ENCODE measurements at places on chromosomes 6 and 20.

GRCh38 chr6:50847890-50848594 is 29.4 kb downstream of the TFAP2B start:
- DNase-seq, result no peak

DNA sequence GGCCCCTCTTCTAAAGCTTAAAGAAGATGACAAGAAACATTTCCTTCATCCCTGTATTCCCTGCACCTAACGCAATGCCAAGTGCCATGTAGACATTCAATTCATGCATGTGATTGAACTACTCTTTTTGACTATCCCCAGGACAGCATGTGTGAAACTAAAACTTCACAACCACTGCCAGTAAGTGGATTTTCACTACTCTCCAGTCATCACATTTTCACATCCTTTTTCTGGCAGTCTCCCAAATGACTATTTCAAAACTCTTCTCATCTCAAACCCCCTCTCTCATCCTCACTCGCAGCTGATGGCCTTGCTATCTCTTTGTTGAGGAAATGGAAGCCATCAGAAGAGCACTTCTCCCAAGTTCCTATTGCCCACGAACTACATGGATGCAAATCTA is 122.6 kb downstream of the OPRM1 start:
- no peak for DNase-seq

- no peak for DNase-seq
Measured at GRCh38 chr6:142286088-142286409, 15.8 kb upstream of the ADGRG6 start.

- DNase-seq, result no peak
Measured at GRCh38 chr6:16696496-16696895, 64.8 kb downstream of the ATXN1 start.

DNA sequence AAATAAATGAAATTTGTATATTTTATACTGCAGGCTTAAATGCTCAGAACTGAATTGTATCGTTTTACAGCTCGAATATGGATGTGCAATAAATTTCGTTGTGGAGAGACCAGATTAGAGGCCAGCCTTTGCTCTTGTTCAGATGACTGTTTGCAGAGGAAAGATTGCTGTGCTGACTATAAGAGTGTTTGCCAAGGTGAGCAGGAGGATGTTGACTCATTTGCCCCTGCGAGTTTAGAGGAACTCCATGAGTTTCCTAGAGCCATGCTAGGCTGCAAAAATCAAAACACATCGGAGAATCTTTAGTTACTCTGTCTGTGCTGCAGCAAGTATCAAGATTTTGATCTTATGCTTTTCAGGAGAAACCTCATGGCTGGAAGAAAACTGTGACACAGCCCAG is 15.4 kb downstream of the ENPP3 start:
- DNase-seq, result no peak

- DNase-seq, result no peak
Measured at GRCh38 chr6:157054531-157054979, 268.8 kb downstream of the TMEM242 start.

DNA sequence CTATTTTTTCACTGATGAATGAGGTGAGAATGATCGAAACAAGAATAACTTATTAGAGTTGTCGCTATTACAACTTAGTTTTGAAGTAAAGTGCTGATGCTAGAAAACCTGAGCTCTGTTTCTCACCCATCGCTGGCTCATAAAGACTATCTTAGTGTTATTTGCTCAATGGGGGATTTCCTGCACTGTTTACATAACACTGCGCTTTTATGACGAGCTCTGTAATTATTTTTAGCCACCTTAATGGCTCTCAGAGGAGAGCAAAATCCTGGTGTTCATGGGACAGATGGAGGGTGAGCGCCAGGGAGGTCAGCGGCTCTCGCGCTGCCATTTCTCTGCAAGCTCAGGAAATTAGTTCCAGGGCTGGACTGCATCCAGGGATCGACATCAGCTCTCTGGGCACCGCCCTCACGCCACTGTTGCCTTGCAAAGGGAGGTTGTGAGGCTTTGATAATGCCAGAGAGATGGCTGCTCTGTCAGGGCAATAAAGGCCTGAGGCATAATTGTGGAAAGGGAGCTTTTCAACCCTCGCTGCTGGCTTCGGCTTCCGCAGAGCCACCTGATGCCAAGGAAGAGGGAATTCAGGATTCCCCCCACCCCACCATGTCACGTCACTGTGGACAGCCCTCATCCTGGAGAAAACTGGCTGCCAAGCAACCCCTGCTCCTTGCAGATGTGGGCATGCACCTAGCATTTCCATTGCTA is 72.0 kb downstream of the DACT2 start:
- peak; percentile 28 for DNase-seq

- DNase-seq, result no peak
Measured at GRCh38 chr6:149888659-149889058, 9.3 kb downstream of the RAET1E start.

DNA sequence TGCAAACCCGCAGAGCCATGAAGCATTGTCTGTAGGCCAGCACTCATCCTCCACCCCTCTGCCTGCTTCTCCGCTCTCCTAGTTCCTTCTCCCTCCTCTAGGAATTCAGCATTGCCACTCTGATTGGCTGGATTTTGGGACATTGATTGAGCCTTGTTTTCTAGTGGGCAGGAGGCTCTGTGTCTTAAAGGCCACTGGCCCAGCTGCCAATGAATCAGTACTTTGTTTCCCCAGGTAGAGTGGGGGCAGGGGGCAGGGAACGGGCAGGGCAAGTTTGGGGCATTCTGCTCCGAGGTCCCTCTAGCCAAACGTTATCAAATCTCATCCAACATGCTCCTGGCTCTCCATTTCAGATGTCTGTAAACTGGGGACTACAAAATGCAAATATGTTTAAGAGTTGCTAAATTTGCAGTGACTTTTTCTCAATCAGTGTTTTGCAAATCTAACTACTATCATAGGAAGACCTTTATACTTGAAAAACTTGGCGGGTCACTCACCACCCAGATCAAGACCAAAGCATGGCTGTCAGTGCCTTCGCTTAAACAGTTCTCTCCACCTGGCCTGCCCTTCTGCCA is 10.4 kb upstream of the BPI start:
- DNase-seq, result no peak

GRCh38 chr6:11386323-11386722 is 151.2 kb upstream of the TMEM170B start:
- DNase-seq, result no peak

GRCh38 chr20:50198716-50199115 is 8.1 kb downstream of the CEBPB start:
- no peak for DNase-seq

- DNase-seq, result peak; percentile 76
Measured at GRCh38 chr20:1802385-1803060, 92.7 kb upstream of the SIRPA start.

DNA sequence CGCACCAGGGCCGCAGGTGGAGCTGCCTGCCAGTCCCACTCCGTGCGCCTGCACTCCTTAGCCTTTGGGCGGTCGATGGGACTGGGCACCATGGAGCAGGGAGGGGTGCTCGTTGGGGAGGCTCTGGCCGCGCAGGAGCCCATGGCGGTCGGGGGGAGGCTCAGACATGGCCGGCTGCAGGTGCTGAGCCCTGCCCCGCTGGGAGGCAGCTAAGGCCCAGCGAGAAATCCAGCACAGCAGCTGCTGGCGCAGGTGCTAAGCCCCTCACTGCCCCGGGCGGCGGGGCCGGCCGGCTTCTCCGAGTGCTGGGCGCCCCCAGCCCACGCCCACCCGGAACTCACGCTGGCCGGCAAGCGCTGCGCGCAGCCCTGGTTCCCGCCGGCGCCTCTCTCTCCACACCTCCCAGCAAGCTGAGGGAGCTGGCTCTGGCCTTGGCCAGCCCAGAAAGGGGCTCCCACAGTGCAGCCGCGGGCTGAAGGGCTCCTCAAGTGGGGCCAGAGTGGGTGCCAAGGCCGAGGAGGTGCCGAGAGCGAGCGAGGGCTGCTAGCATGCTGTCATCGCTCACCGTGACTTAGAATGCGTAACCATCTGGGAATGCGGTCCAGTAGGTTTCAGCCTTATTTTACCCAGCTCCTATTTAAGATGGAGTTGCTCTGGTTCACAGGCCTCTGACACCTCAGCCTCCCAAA is 77.3 kb downstream of the C6orf52 start:
- DNase-seq, result no peak

DNA sequence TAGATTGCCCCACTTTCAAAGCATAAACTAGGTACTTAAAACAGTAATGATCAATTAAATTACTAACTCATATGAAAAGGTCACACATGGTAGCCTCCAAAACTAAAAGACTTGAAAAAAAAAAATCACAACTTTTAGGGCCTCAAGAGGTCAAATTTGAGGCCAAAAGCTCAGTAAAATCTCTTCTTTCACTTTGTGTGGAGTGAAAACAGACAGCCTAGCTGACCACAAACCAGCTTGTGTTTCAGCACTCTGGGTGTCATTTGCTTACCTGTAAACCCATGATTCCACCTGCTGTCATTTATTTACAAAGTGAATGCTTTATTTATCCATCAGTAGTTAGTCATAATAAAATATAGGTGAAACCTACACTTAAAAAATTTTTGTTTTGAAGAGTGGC is 34.0 kb downstream of the GNAS start:
- no peak for DNase-seq

GRCh38 chr6:91782802-91783201 is 1195.9 kb upstream of the MAP3K7 start:
- DNase-seq, result no peak

GRCh38 chr6:30720738-30721197 is 616 bp downstream of the TUBB start:
- peak; percentile 56 for DNase-seq

- peak; percentile 37 for DNase-seq
Measured at GRCh38 chr6:112502351-112503090, 155.4 kb downstream of the RFPL4B start.

DNA sequence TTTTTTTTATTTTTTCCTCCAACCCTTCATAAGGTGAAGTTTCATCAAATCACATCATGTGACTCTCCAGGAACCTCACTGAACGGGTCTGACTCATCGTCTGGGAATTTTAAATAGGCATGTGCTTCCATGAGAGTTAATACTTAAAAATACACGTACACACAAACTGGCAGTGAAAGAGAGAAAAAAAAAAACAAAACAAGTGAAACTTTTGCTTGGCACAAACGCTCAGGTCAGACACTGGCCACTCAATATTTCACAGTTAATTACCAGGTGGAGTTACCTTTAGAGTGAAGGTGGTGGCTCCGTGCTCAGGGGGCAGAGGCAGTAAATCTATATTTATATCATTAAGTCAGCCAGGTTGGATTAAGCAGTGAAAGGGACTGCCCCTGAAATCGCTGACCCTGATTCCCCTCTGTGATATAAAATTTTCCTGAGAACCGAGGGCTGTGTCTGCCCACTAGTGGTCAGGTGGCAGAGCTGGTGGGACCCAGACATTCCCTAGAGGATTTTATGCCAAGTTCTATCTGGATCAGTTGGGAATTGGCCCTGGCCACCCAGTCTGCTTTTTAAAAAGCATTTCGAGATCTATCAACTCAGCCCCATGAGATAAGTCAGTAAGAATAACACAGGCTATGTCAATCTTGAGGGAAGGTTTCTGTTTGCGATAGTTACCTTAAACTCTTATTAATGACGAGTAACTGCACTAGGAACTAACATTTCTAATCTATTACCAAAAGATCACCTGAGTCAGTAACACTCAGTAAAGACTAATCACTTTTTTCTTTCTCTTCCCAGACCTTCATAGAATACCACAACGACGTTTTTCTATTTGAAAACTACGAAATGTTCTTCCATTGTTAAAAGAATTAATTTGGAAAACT is 259.1 kb downstream of the HDGFL1 start:
- DNase-seq, result peak; percentile 99

DNA sequence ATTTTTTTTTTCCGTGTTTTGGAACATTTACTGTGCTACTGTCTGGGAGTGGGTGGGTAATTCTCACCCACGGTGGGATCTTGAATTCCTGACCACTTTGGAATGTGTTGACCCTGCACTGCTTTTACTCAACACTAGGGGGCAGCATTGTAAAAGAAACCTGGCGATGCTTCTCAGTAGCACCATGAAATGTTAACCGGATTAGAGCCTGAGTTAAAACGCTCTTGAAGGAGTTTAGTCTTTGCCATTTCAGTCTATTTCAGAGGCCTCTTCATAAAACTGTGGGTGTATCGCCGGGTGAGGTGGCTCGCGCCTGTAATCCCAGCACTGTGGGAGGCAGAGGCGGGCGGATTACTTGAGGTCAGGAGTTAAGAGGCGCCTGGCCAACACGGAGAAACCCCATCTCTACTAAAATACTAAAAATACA is 114.4 kb upstream of the PRND start:
- peak; percentile 68 for DNase-seq

DNA sequence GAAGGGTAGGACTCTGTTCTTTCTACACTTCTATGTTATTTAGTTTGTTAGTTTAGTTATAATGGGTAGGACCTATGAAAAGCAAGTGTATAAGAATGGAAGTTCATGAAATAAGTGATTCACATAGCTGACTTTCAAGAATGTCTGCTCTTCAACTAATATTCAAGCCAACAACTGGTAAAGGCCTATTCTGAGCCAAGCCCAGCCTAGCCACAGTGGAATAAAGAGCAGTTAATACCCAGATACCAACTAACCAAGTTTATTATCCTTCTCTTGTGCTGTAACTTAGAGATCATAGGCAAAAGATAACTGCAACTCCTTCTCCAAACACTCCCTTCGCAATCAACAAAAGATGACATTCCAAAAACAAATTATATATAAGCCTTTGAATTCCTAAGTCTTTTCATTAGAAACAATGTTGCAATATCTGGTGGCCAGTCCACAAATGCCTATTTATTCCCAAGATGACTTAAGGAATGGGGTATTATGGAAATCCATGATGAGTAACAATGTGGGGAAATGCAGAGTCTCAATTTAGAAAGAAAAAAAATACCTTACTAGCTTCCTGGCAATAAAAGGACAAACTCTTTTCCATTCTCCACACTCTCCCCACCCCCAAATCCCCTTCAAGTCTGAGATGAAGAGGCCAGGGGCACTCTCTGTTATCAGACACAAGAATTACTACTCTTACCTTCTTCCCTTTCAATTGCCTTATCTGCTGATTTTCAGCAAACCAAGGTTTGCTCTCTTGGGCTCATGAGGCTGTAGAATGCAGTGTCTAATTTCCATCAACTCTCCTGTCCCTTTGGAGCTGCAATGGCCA is 27.4 kb downstream of the BTBD9 start:
- DNase-seq, result peak; percentile 73

DNA sequence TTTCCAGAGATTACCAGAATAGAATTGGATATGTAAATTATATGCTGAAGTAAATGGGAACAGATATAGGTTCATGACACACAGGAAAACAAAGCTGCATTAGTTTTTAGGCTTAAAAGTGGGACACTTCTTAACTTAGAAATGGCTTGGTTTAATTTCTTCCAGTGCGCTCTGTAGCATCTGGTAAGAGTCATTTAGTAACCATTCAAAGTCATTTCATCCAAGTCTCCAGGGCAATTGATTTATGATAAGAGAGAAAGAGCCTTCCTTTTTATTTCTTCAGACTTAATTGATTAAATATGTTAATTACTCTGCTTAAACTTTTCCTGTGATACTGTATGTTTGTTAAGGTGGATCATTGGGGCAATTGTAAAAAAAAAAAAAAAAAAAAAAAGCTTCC is 368.0 kb downstream of the DOK5 start:
- DNase-seq, result no peak

DNA sequence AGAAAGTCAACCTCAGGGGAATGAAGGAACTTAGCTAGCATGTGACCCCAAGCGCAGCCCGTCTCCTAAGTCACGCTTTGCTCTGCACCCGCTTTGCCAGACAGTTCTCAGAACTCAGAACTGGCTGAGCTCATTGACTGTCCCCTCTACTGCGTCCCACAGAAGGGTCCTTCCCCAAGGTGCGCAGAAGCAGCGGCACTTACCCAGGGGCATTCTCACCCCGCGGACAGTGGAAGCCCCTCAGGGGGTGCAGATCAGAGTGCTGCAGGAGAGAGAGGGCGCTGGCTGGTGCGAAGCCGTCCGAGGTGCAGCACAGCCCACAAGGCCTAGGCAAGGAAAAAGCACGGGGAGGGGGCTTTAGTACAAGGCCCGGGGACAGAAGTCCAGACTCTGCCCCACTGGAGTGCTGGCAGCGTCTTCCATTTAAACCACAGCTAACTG is 807 bp downstream of the SNHG17 start:
- DNase-seq, result no peak

Data from fibroblast of skin of back (primary cell).